ENCODE measurements at places on chromosomes 11 and 22. TPM values are rescaled to one million over a fixed set of nuclear protein-coding genes. Genes with fewer than 3 reads are reported as not detected.

DNA sequence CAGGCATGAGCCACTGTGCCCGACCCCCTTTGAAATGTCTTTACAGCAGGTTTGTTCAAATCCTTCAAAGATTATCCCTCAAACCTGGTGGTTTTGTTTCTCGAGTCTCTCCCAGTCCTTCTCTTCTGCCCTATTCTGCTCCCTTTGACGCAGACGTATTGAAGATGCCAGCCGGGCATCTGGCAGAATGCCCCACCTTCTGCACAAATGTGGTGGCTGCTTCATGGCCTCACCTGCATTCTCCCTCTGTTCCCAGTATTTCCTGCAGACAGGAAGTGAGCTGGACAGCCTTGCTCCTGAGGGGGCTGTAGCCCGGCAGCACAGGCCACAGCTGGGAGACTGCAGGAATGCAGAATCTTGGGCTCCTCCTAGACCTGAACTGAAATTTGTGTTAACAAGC, 4.8 kb upstream of the NAP1L4 start:
- no peak overlapping the region for H3K4me3 ChIP-seq
- DNase-seq: no peak
- no peak overlapping the region for H3K27ac ChIP-seq

DNA sequence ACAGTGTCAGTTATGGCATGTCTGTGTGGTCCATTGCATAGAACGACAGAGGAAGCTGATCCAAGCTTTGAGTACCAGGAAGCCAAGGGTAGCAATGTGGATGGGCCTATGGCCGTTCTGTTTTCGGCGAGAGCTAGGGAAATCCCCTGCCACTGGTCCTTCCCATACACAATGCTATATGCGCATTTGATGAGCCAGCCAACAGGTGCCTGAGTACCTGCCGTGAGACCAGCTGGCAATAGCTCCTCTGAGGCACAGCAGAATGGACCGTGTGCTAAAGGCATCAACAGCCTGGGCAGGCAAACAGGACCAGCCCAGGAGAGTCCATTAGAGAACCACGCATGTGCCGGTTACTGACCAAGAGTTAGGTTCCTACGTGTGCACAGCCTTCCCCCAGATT, 753.0 kb downstream of the NTM start:
- no peak overlapping the region for H3K4me3 ChIP-seq
- no peaks in the 10 kb centered on the region for H3K27me3 ChIP-seq
- DNase-seq: no peak
- peaks cover 10% of the 10 kb centered on the region for H3K4me1 ChIP-seq

DNA sequence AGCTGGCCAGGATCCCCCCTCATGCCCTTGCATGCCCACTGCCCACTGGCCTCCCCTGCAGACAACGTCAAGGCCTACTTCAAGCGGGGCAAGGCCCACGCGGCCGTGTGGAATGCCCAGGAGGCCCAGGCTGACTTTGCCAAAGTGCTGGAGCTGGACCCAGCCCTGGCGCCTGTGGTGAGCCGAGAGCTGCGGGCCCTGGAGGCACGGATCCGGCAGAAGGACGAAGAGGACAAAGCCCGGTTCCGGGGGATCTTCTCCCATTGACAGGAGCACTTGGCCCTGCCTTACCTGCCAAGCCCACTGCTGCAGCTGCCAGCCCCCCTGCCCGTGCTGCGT, 7.9 kb downstream of the AIP start:
- peaks cover 57% of the 10 kb centered on the region for H3K36me3 ChIP-seq
- no peak overlapping the region for H3K27ac ChIP-seq
- H3K4me3 ChIP-seq: no peak overlapping the region
- DNase-seq: no peak
- H3K27me3 ChIP-seq: no peaks in the 10 kb centered on the region

DNA sequence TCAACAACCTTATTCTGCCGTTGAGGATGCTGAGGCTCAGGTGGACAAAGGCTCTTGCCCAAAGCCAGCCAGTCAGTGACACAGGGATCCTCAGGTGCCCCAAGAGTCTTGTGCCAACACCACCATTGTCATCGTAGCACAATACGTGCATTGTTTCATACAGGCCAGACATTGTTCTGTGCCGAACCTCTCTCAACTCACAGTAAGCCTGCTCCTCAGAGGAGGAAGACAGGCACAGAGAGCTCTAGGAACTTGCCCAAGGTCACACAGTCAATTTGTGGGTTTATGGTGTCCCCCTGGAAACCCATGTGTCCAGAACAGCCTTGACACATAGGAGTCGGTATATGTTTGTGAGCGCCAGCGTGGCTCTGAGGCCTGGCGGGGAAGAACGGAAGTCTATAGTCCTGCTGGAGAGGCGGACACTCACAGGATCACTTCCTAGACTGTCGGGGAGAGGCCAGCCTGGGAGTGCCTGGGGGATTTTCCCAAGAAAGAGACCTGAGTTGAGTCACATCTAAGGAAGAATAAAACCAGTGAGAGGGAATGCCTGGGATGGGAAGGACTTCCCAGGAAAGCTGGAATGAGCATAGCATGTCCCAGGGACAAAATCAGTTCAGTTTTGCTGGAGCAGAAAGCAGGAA, 20.2 kb downstream of the LIF start:
- no peak overlapping the region for H3K4me3 ChIP-seq
- H3K27me3 ChIP-seq: no peaks in the 10 kb centered on the region
- peaks cover 58% of the 10 kb centered on the region for H3K4me1 ChIP-seq
- DNase-seq: peak; percentile 81
- H3K27ac ChIP-seq: peak overlapping the region; percentile 63
- H3K36me3 ChIP-seq: no peaks in the 10 kb centered on the region

DNA sequence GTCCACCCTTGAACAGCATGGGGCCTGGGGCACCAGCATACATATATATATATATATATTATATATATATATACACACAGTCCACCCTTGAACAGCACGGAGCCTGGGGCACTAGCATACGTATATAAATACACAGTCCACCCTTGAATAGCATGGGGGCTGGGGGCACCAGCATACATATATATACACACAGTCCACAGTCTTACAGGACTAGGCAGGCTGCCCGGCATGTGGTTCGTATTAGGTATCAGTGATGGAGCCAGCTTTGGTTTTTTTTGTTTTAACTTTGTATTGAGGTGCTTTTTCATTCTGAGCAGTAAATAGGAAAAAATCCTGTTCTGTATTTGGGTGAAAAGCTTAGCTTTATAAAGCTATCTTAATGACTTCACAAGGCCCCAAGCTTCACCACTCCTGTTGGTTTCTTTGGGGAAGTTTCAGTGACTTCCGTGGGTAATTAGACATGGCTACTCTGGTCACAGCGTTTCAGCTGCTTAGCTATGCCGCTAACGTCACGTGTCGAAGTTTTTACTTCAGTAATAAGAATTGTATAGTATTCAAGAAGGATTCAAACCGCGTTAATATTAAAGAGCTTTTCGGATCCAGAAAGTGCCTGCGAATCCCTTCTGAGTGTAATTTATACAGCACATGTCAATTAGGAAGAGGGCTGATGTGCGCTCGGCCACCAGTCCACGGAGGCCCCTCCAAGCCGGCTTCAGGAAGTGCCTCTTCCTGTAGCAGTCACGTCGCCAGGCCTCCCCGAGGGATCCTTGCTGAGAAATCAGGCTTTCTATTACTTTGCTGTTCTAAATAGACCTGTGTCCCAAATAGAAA, 179.7 kb downstream of the TBC1D22A start:
- H3K4me3 ChIP-seq: no peak overlapping the region
- no peak for DNase-seq
- no peaks in the 10 kb centered on the region for H3K4me1 ChIP-seq
- H3K36me3 ChIP-seq: peaks cover 3% of the 10 kb centered on the region

- no peak overlapping the region for H3K4me3 ChIP-seq
- no peaks in the 10 kb centered on the region for H3K4me1 ChIP-seq
- H3K36me3 ChIP-seq: no peaks in the 10 kb centered on the region
- H3K27ac ChIP-seq: no peak overlapping the region
- no peaks in the 10 kb centered on the region for H3K27me3 ChIP-seq
- no peak for DNase-seq
Measured at GRCh38 chr11:130260080-130260627, 54.6 kb downstream of the ZBTB44 start.

- H3K4me3 ChIP-seq: no peak overlapping the region
- no peak for DNase-seq
- no peaks in the 10 kb centered on the region for H3K36me3 ChIP-seq
- no peak overlapping the region for H3K27ac ChIP-seq
Measured at GRCh38 chr11:107720303-107720774, 8.5 kb upstream of the SLN start.

DNA sequence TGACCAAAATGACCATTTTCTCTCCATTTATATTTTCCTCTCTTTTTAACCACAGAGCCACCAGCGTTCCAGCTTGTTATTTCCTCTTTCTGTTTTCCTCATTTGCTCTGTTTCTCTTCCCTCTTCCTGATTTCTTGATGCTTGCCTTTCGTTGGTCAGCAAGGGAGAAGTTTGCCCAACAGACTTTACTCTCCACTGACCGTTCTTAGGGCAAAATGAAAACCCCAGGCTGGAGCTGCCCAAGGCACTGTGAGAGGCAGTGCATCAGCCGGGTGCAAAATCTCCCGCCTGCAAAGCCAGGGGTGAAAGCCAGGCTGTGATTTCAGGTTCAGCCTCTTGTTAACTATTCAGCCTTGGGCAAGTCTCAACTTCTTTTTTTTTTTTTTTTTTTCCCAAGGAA, 26.1 kb upstream of the APLP2 start:
- H3K27me3 ChIP-seq: no peaks in the 10 kb centered on the region
- H3K27ac ChIP-seq: no peak overlapping the region
- no peaks in the 10 kb centered on the region for H3K4me1 ChIP-seq
- no peaks in the 10 kb centered on the region for H3K36me3 ChIP-seq
- no peak for DNase-seq

GRCh38 chr11:28757725-28758515, 649.7 kb downstream of the METTL15 start:
- H3K4me1 ChIP-seq: peaks cover 45% of the 10 kb centered on the region
- no peak for DNase-seq
- H3K27ac ChIP-seq: peak overlapping the region; percentile 84
- H3K36me3 ChIP-seq: no peaks in the 10 kb centered on the region
- no peak overlapping the region for H3K4me3 ChIP-seq
- no peaks in the 10 kb centered on the region for H3K27me3 ChIP-seq

DNA sequence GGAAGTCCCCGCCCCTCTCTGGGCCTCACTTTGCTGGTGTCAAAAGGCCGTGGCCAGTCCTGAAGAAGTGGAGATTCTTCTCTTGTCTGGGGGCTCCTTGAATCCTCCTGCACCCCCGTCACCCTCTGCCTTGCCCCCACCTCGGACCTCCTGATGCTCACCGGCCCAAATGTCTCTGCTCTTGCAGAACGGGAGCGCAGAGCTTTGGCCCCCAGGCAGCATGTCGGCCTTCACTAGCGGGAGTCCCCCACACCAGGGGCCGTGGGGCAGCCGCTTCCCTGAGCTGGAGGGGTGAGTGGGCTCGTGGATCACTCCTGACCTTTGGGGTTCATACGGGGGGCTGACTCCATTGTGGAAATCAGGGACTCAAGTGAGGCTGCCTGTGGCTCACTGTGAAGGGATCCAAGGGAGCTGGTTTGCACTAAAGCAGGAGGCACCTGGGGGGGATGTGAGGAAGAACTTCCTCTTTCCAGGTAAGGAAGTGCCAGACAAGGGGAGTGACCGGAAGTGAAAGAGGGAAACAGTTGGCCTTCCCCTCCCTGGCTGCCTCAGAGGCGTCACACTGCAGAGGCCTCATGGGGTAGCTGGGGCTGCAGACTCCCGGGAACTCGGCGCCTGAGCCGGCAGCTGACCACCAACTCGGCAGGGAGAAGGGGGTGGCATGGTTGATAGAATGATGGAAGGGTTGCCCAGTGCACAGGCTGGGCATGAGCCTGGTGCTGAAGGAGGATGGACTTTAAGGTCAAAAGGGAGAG, 23.1 kb downstream of the CSF2RB start:
- no peaks in the 10 kb centered on the region for H3K4me1 ChIP-seq
- H3K27me3 ChIP-seq: peaks cover 13% of the 10 kb centered on the region
- no peak overlapping the region for H3K27ac ChIP-seq
- H3K4me3 ChIP-seq: no peak overlapping the region

- H3K27ac ChIP-seq: peak overlapping the region; percentile 89
- H3K4me3 ChIP-seq: no peak overlapping the region
- DNase-seq: peak; percentile 100
- H3K36me3 ChIP-seq: peaks cover 31% of the 10 kb centered on the region
Measured at GRCh38 chr11:57778318-57779037, 16.9 kb downstream of the CTNND1 start.

DNA sequence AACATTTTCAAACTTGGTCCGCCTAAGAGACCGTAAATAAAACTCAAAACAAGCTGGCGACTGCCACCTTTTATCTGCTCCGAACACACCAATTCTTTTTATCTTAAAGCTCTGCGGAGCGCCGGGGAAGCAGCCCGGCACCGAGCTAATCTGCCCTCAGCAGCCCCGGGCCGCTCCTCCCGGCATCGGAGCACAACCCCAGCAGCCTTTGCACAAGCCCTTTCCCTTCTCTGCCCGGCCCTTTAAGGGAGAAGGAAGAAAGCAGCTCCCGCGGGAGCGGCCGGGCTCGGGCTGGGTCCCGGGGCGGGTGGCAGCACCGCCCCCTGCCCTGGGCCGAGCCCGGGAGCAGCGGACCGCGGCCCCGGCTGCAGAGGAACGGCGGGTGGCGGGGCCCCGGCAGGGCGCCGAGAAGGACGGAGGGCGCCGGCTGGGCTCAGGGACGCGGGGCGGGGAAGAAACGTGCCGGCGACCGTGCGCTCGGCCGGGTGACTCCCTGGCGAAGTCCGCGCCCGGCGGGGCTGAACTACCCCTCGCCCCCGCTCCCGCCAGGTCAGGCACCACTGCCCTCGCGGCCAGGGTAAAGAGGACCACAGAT, 133.6 kb upstream of the C11orf58 start:
- H3K4me1 ChIP-seq: peaks cover 8% of the 10 kb centered on the region
- peak overlapping the region; percentile 70 for H3K4me3 ChIP-seq
- peak; percentile 75 for DNase-seq
- no peaks in the 10 kb centered on the region for H3K27me3 ChIP-seq

GRCh38 chr22:38699784-38700183, 959 bp downstream of the JOSD1 start:
- H3K4me1 ChIP-seq: peaks cover 50% of the 10 kb centered on the region
- H3K27ac ChIP-seq: peak overlapping the region; percentile 93
- H3K27me3 ChIP-seq: no peaks in the 10 kb centered on the region
- no peak for DNase-seq
- H3K36me3 ChIP-seq: peaks cover 31% of the 10 kb centered on the region

The MN1 gene
- 4.5 TPM for total RNA-seq

The AP2A2 gene
- 17.7 TPM for total RNA-seq

The DDTL gene
- 1.1 TPM for total RNA-seq

The KCNJ1 gene
- not detected for total RNA-seq

The OR52I1 gene
- not detected for total RNA-seq

The TP53I11 gene
- total RNA-seq: 55.3 TPM

The OSBPL5 gene
- 46.0 TPM for total RNA-seq

The MYO18B gene
- total RNA-seq: 0.63 TPM

The OR52N4 gene
- total RNA-seq: not detected

The VWCE gene
- 0.03 TPM for total RNA-seq

The PDE3B gene
- 0.03 TPM for total RNA-seq

Measured in SJSA1 (cell line).